Stimulated activated CD8-positive, alpha-beta memory T cell treated with anti-CD3 and anti-CD28 coated beads, Interleukin-15, amount 100 ng/mL, for 1 hour (primary cell): ENCODE measurements at places on chromosomes 2 and 18.

GRCh38 chr18:54147439-54147838, 77.0 kb downstream of the MBD2 start:
- DNase-seq, result no peak

GRCh38 chr2:239768031-239768790, 256.9 kb downstream of the NDUFA10 start:
- no peak for DNase-seq

DNA sequence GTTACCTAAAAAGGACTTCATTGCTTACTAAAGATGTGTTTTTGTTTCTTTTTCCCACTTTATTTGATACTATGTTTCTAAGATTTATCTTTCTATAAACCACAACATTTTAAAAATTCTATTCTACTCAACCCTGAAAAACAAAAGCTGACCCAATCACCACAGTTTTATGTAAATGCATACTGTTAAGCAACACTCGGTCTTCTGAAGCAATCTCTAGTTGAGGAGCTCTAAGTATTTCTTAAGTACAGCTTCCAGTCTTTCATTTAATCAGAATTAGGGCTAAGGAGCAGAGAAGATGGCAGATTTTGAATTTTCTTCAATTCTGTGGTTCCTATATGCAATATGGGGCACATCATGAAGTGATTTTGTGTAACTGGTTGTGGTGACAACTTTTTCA, 72.2 kb upstream of the SLC4A10 start:
- DNase-seq, result no peak

DNA sequence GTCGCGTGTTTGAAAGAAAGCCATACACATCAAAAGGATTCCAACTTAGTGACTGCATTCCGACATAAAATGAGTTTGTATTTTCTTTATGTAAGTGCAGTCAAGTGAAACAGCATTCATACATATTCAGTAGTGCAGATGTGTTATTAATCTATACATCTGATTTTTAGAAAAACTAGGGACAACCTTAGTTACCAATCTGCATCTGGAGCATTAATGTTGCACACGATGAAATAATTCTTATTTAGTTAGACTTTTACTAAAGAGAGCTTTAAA, 1.9 kb downstream of the GORASP2 start:
- no peak for DNase-seq

- DNase-seq, result no peak
Measured at GRCh38 chr2:239225871-239226561, 174.8 kb downstream of the HDAC4 start.

- no peak for DNase-seq
Measured at GRCh38 chr2:65487404-65487803, 55.0 kb upstream of the SPRED2 start.

GRCh38 chr2:239380831-239381708, 19.8 kb downstream of the HDAC4 start:
- DNase-seq, result no peak

DNA sequence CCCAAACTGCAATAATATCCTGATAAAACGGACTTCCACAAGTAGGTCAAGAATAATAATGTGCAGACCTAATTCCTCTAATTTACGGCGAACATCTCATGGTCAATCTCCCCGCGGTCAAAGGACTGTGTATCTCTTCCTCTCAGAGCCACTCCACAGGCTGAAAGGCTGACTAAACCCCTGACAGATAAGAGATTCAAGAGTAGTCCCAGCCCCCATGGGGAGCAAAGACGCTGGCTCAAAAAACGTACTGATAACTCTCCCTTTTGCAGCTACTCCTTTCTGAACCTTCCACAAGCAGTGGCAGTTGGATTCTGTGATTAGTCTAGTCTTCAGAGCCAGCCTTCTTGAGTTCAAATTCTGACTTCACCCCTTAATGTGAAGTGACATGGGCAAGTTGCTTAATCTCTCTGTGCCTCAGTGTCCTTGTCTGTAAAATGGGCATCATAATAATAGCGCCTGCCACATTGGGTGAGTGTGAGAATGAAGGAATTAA, 19.7 kb upstream of the IL18R1 start:
- no peak for DNase-seq

DNA sequence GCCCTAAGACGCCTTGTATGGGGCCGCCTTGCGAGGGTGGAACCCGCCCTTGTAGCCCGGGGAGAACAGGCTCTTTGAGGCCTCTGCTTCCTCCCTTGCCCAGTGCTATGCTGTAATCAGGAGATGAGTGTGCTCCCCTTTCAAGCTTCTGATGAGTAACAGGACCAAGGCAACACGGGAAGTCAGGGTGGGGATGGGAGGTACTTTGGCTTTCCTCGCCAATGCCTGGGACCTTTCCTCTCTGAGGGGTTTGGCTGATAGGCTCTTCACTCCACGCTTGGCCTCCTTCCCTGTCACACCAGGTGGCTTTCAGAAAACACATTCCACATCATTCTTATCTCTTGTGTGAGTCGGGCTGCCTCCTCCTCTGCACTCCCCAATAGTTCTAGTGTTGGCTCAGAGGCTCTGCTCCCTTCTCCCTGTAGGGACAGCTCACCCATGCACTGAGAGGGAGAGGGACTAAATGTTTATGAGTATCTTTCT, 223.7 kb upstream of the TRIB2 start:
- DNase-seq, result no peak

GRCh38 chr2:38076152-38076709, 280 bp upstream of the CYP1B1 start:
- no peak for DNase-seq

GRCh38 chr2:120915670-120916069, 180.0 kb downstream of the GLI2 start:
- no peak for DNase-seq

- no peak for DNase-seq
Measured at GRCh38 chr2:144501627-144502026, 18.3 kb downstream of the ZEB2 start.

DNA sequence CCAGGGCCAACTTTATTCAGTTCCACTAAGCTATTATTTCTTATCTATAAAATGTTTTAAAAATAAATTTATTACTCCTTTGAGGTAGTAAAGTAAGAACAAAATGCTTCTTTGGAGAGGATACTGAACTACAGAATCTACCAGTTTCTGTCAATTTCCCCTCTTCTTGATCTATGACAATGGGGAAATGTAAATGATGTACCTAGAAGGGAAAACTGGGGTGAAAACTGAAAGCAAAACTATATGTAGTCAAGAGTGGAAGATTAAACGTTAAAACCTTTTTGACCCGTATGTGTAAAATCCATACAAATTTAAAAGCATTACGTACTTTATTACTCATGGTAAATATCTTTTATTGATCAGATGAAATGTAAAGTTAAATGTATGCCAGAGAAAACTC, 1287.8 kb upstream of the TMEFF2 start:
- DNase-seq, result no peak

DNA sequence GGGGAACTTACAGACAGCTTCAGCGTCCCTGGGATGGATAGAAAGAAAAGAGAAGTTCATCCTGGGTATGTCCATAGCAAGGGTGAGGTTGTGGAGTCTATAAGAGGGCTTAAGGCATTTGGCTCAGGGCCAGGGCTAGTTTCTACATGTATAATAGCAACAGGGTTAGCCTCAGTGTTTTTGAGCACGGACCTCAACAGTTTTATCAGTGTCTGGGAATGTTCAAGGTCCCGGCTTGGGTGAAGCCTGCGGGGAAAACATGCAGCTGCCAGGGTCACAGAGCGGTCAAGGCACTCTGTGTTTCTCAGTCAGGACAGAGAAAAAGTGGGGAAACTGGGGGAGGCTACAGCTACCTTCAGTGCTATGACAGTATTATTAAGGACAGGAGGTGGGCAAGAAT, 427.7 kb upstream of the HS6ST1 start:
- no peak for DNase-seq

GRCh38 chr2:190781604-190782198, 98.9 kb upstream of the GLS start:
- peak; percentile 2 for DNase-seq

DNA sequence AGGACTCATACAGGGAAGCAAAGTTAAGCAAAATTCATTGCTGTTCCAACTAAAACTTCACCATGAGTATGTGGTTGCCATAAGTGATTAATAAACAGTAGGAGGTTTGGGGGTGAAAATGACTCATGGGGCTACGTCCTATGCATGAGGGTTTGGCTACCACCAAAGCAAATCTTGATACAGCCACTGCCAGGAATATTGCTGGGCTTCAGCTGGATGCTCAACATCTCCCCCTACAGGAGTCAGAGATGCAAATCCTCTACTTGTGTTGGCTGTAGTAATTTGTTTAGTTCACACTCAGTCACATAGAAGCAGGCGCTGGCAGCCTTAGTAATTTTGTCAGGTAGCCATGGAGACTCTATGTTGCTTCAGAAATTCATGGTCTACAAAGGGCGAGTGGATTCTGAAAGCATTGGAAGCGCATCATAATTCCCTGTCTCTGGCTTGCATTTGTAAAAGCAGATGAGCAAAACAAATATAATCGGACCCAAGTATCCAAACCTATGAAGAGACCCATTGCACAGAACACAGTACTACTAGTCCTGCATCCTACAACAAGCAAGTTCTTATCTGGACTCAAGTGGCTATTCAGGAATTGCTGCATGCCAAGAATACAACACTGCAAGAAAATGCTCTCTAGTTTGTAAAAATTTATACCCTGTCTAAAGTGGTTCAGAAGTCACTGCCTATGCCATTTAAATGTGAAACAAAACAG, 76.0 kb downstream of the CD28 start:
- DNase-seq, result peak; percentile 30

- no peak for DNase-seq
Measured at GRCh38 chr2:75415111-75415626, 145.6 kb downstream of the EVA1A start.

GRCh38 chr2:108547606-108548005, 13.3 kb downstream of the LIMS1 start:
- DNase-seq, result no peak

DNA sequence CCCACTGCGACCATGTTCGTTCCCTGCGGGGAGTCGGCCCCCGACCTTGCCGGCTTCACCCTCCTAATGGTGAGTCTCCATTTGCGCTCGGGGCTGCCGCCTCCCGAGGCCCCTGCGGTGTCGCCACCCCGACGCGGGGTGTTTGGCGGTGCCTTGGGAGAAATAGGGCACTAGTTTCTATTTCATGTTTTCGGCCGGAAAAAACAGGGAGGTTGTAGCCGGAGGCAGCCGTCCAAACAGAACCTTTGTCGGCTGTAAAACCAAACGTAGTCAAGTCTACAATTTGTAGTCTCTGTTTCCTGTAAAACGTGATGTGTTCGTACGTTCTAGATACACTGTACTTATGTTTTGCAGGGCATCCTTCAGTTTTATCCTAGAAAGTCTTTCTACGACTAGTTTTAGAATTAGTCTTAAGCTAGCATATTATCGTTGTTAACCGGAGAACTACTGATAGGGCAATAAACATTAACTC, 290 bp downstream of the PSMG2 start:
- no peak for DNase-seq

GRCh38 chr2:201128033-201128432, 12.1 kb downstream of the CFLAR start:
- DNase-seq, result no peak

- DNase-seq, result no peak
Measured at GRCh38 chr2:217417536-217417935, 557.7 kb upstream of the TNP1 start.

GRCh38 chr2:143282684-143283083, 153.5 kb downstream of the ARHGAP15 start:
- DNase-seq, result no peak

- DNase-seq, result no peak
Measured at GRCh38 chr2:25595393-25595792, 78.0 kb downstream of the DTNB start.

DNA sequence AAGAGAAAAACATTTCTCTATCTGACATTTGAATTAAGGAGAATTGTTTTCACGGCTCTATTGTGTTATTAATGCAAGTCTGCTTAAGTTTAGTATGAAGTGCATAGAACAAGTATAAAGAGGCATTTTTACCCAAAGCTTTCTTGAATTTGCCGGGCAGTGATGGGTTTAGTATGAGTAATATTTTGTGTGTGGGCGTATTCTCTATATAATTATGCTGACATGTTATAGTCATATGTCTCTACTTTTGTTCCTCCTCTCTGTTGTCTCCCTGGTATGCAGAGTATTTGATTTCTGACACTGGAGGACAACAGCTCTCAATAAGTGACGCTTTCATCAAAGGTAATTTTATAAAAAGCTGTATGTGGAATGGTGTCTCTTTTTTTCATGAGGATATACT, 45.9 kb downstream of the PIKFYVE start:
- DNase-seq, result no peak

DNA sequence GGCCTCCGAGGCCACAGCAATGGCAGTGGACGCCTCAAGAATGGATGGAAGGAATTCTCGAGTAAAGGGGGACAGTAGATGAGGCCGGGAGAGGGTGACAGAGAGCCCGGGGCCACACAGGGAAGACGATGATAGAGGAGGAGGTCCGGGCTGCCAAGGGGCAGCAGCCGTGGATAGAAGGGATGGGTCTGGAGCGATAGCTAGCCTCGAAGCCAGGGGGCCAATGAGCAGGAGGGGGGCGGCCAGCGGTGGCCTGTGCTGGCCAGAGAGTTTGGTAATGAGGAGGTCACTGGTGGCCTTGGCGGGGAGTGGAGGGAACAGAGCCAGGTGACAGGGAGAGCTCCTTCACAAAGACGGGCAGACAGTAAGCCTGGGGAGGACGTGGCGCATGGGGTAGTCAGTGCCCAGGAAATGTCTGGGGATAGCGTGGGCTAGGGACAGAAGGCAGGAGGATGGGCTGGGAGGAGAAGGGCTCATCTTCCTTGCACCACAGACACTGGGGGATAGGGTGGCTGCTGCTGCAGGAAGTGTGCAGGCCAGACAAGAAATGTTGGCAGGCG, 87.8 kb upstream of the ASB18 start:
- DNase-seq, result no peak

DNA sequence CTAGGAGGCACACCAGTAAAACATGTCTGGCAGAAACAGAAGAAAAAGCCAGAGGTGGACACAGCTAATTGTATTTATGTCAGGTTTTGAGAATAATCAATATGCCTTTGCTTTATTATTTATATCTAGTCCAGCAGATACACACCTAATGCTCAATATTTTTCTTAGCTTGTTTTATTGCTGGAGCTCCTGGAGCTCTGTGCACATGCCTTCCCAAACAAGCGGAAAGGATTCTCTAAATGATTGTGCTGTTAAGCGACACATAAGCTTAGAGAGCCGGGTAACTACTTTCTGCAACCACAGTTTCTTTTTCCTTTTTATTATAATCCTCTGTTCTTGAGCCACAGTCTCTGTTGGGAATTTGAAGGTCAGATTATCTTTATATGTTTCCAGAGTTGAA, 177.3 kb upstream of the ST6GAL2 start:
- no peak for DNase-seq

GRCh38 chr2:196482119-196483065, 157.1 kb upstream of the CCDC150 start:
- DNase-seq, result no peak
